ENCODE measurements at places on chromosomes 5 and 9.

DNA sequence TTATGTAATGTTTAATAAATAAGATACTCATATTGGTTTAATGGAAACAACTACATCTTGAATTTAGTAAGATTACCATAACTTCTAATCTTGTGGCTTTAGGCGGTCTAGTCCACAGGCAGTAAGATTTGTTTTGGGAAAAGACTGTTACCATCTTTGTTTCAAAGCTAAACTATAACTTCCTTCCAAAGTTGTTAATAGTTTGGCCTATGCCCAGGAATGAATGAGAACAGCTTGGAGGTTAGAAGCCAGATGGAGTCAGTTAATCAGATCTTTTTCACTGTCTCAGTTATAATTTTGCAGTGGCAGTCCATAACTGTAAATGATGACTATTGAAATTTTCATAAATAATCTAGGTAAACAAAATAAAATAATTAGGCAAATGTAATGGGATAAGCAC, 241.8 kb upstream of the KLF9 start:
- DNase-seq: no peak

- no peak for DNase-seq
Observed at GRCh38 chr9:3868466-3868865, 342.7 kb upstream of the RFX3 start.

- DNase-seq: no peak
Observed at GRCh38 chr5:6830643-6831239, 117.5 kb downstream of the TENT4A start.

GRCh38 chr5:10660720-10661387, 97.0 kb downstream of the ANKRD33B start:
- DNase-seq: peak; percentile 49

GRCh38 chr9:131469951-131470350, 32.8 kb upstream of the POMT1 start:
- peak; percentile 30 for DNase-seq

- DNase-seq: no peak
Observed at GRCh38 chr9:118170032-118170955, 466.1 kb downstream of the TLR4 start.

DNA sequence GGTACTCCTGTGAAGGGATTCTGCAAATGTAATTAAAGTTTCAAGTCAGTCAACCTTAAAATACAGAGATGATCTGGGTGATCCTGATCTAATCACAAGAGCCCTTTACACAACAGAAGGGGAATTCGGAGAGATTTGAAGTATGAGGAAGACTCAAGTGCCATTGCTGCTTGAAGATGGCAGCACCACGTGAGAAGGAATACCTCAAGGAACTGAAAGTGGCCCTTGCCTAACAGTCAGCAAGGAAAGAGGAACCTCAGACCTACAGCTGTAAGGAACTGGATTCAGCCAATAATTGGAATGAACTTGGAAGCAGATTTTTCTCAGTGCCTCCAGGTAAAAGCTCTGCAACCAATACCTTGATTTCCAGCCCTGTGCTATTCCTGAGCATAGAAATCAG, 87.4 kb downstream of the THBS4 start:
- DNase-seq: peak; percentile 1

GRCh38 chr5:1010641-1011046, 2.0 kb downstream of the NKD2 start:
- DNase-seq: no peak

DNA sequence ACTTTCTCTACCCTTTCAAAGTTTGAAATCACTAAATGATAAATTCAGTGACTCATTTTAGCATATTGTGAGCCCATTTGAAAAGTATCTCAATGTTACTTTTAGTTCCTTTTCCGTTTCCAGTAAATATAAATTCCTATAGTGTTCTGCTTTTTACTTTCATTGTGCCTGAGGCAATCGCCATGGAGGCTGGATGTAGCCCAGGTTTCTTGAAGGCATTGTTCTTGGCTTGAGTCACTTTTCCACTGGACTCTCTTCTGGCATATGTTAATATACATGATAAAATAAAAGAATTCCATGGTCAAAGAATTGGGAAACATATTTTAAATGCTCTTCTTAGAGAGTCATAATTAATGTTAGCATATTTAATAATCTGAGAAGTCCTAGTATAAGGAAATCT, 327.0 kb downstream of the IZUMO3 start:
- DNase-seq: no peak

- DNase-seq: no peak
Observed at GRCh38 chr5:75734913-75735789, 17.9 kb upstream of the POC5 start.

DNA sequence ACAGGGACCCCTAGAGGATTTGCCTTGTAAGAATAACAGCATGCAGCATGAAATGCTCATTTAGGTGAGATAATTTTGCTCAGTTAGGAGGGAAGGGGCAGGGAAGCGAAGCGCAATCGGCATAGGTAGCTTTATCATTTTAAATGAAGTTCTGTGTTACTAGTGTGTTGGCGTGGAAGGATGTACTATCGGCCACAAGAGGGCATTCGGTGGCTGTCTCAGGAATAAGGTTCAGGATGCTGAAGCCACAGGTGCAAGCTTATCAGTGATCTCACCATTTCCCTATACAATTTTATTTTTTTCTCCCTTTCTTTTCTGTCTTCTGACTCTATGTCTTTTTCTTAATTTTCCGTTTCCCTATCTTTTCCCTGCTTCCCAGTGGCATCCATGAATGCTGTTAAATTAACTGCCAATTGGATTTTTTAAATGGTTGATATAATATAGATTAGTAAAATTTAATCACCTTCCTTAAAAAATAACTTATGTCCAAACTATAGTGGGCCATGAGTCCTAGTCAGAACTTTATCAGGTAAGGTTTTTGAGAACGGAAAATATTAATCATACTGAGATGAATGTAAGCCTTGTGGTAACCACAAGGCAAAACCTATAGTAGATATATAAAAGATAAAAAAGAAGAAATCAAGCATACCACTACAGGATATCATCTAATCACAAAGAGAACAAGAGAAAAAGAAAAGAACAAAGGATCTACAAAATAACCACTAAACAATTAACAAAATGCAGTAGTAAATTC, 1.2 kb upstream of the INSL6 start:
- DNase-seq: no peak

- DNase-seq: no peak
Observed at GRCh38 chr9:4423207-4423610, 67.1 kb upstream of the SLC1A1 start.

GRCh38 chr5:100448111-100448528, 87.1 kb upstream of the FAM174A start:
- no peak for DNase-seq

GRCh38 chr5:166285361-166285760, 2006.1 kb upstream of the WWC1 start:
- DNase-seq: no peak

DNA sequence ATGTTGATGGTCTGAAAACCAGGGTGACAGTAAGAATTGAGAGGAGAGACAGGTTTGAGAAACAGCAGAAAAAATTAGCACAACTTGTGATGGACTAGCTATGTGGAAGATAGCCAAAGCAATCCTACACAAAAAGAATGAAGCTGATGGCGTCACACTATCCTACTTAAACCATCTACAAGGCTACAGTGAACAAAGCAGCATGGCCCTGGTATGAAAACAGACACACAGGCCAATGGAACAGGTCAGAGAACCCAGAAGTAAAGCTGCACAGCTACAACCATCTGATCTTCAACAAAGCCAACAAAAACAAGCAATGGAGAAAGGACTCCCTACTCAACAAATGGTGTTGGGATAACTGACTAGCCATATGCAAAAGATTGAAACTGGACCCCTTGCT, 7.5 kb upstream of the UBE2R2 start:
- DNase-seq: no peak

DNA sequence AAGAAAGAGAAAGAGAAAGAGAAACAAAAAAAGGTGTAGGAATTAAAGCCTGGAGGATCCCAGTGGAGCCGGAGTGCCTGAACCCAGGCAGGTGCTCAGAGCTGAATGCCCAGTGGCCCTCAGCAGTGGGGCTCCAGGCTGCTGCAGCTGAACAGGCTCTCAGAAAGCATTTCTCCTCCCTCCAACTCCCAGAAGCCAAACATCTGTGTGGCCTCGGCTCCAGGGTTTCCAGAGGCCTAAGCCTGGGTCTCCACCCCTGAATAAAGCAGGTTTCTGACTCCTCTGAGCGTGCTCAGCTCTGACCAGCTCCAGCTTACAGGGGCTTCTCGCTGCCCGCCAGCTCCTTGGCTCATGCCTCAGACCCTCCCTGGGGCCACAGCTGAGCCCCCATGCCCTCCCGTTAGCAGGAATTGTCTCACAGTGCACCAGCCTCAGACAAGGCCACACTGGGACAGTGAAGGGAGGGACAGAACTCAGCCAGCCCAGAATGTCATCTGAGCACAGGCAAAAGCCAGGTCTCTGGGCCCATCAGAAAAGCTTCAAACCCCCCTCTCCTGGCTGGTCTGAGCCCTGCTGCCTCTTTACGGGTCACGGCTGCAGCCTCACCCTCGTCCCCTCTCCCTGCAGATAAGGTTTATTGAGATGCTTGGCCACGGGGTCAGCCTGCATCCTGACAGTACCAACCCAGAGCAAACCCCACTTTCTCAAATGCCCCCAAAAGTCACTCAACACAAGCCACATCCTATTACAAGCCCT, 114.4 kb upstream of the PPP1R26 start:
- no peak for DNase-seq

- no peak for DNase-seq
Observed at GRCh38 chr9:86868616-86869015, 78.7 kb downstream of the GAS1 start.

GRCh38 chr9:93958819-93959682, 3.9 kb upstream of the BARX1 start:
- DNase-seq: peak; percentile 72

DNA sequence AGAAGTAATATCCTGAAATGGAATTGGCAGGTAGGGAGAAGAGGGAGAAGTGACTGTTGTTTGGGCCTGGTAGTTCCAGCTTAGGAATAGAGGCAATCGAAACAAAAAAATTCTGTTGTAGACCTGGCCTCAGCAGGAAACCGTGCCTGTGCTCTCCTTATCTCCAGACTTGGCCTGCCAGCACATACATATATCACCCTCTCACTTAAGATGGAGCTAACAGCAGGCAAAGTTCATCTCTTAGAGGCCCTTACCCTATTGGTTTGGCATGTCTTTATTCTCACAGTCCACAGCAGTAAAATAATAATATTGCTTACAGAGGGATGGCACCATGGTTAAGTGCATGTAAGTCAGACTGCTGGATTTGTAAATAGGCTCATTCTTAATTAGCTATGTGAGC, 19.6 kb upstream of the TNC start:
- DNase-seq: no peak

GRCh38 chr5:147245381-147246165, 10.7 kb downstream of the STK32A start:
- no peak for DNase-seq

DNA sequence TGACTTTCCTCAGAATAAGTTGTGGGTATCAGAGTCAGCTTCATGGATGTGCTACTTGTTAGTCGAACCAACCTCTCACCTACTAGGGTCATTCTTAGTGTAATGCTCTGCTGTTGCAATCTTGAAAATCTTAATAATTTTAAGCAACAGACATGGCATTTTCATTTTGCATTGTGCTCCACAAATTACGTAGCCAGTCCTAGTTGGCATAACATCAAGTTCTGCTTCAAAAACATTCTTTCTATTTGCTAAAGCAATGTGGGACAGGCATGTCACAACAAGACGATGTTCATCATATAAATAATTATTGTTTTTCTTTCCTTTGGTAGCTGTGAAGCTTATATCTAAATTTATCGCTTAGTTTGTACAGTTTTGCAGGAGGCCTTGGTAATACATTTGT, 39.3 kb upstream of the CDH12 start:
- DNase-seq: no peak

DNA sequence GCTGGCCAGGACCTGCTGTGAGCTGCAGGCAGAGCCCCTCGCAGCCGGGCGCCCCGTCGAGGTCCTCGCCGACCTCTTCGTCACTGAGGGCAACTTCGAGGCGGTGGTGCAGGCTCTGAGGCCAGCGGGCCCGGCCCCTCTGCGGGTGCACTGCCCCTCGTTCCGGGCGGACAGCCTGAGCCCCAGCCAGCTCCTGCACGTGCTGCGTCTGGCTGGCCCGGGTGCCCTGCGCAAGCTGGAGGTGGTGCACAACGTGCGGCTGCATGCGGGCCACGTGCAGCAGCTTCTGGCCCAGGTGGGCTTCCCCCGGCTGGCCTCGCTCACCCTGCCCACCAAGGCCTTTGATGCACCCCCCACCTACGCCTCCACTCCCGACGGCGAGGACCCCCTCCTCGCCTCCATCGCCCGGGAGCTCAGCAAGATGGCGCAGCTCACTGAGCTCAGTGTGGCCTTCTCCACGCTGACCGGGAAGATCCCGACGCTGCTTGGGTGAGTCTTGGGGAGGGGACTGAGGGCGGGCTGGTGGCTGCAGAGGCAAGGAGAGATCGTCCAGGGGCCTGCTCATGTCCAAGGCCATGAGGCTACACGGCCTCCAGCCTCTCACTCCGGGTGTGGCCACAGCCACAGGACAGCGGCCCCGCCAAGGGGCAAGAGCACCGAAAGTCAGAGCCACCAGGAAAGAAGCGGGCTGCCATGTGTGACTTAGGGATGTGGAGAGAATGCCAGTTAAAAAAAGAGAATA, 825 bp downstream of the LRRC14B start:
- no peak for DNase-seq

- peak; percentile 71 for DNase-seq
Observed at GRCh38 chr9:113564498-113565237, 101.1 kb downstream of the RGS3 start.

All from left forelimb (tissue), 1 donor.